Cardiac muscle cell (in vitro differentiated cells and primary cell): ENCODE measurements at places on chromosomes 16 and 17. TPM values are rescaled to one million over a fixed set of nuclear protein-coding genes. Genes with fewer than 3 reads are reported as not detected.

DNA sequence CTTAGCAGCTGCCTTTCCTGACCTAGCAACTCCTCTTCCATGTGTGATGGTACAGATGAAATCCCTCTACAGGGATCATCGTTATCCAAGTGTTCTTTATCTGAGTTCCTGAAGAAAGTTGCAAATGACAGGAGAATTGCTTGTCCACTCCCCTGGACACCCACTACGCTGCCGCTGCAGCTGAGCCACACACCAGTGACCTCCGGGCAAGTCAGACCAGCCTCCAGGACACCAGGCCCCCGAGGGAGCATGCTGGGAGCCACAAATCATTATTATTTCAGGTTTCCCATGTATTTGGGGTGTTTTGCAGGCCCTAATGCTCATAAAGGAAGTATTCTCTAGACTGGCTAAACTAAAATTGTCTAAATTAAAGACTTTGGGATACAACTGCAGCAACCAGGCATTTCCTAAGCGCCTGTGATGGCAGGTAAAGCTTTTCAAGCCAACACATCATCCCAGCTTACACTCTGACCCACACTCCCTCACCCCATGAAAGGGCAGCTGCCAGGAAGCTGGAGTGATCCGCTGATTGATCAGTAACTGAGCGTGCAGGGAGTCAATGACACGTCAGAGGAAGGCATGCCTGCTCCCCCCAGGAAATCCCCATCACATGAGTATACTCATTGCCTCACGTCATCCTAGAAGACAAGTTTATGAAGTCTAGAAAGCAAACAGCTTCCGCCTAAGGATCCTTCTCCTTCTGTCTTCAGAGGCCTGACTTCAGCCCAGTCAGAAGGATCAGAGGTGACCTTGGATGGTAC, 14.4 kb downstream of the FA2H start:
- no peak for DNase-seq

DNA sequence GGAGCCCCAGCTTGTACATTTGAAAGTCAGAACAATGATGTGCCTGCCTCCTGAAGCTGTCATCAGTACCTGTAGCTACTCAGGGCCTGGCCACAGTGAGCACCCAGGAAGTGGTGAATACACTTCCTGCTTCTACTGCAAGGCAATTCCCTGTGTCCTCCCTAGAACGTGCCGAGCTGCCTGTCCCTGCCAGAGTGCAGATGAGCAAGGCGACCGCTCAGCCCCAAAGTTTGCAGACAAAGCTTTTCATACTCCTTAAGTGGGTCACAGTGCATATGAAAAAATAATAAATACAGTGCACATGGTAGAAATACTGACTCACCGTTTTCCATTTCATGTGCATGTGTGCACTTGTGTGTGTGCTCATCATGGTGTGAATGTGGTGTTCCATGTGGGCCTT, 77.3 kb downstream of the MPRIP start:
- peak; percentile 29 for DNase-seq

DNA sequence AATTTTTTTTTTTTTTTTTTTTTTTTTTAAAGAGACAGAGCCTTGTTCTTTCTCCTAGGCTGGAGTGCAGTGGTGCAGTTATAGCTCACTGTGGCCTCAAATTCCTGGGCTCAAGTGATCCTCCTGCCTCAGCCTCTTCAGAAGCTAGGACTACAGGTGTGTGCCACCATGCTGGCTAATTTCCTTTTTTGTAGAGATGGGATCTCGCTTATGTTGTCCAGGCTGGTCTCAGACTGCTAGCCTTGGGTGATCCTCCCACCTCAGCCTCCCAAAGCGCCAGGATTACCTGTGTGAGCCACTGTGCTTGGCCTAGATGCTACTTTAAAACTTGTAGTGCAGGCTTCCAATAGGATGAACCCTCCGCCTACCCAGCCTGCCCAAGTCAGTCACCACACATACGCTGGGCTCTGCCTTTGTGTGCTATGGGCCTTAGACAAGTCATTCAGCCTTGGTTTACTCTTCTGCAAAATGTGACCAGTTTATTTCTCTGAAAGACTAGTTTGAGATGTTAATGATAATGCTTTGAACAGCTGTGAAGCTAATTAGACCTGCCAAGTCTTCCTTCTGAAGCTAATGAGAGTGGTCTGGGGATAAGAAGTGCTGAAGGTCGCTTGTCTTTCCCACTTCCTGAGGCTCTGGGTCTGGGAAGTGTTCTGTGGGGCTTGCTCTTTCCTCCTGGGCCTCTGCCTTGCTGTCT, 5.2 kb downstream of the GPT2 start:
- DNase-seq = no peak

DNA sequence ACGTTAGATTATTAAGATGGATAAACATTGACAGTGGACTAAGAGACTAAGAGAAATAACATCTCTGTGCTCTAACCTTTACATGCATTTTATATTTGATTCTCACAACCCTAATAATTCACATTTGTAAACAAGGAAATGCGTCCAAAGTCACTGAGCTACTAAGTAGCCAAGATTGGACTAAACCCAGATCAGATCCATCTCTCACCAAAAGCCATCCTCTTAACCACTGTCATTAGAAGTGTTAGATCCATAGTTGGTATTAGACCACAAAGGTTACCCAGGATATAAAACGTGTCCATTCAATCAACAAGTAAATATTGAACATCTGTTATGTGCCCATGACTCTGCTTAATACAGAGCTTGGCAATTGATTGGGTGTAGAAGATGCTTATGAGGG, 5.2 kb downstream of the HSD17B2 start:
- DNase-seq = no peak

The TMEM256 gene
- 85.4 and 122 TPM in 2 replicates for total RNA-seq

DNA sequence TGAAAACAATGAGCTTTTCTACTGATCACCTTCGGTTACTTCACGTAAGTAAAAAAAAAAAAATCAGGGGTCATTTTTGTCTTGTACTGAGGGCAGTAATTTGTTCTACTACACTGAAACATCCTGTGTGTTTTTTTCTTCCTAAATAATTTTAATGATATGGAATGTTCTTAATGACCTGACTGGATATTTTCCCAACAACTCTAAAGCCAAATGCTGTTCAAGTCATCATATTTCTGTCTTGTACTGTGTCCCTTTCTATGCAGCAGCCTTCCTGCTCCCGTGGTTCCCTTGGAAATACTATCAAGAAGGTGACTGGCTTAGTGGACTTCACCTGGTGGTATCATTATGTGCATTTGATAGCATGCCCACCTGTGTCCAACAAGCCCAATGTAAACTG, 10.8 kb upstream of the CDR2 start:
- no peak for DNase-seq

The KRTAP2-2 gene
- not detected in 2 replicates for total RNA-seq

DNA sequence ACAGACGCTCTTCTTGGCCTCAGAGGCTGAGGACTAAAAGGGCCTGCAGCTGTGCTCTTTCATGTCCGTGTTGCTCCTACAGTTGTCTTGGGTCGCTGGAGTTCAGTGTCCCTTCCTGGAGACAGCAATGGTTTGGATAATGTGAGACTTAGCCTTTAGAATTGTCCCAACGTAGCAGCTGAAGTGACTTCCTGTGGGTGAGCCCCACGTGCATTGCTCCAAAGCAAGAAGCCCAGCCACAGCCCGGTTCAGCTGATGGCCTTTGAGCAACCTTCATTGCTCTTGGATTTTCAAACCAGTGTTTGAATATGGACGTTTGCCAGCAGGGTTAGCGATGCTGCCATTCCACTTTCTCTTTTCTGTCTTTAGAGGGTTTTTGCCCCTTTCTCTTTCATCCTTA, 19.7 kb downstream of the TMEM11 start:
- DNase-seq = peak; percentile 17

The ODAD4 gene
- 2.6 and 4.5 TPM in 2 replicates for total RNA-seq

DNA sequence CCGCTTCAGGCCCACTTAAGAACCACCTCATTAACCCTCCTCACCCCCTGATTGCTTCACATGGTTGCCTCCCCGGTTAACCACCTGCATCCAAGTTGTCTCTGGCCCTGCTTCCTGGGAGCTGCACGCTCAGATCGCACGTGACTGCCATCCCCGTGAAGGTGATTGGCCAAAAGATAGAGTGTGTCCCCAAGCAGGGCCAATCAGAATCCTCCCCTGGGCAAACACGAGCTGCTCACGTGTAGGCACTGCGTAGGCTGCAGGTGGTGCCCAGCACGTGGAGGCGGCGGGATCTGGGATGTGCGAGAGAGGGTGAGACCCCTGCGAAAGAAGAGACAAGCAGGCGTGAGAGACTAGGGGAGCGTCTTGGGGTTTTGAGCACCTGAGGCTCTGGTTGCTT, 111.8 kb upstream of the CRHR1 start:
- DNase-seq = no peak

DNA sequence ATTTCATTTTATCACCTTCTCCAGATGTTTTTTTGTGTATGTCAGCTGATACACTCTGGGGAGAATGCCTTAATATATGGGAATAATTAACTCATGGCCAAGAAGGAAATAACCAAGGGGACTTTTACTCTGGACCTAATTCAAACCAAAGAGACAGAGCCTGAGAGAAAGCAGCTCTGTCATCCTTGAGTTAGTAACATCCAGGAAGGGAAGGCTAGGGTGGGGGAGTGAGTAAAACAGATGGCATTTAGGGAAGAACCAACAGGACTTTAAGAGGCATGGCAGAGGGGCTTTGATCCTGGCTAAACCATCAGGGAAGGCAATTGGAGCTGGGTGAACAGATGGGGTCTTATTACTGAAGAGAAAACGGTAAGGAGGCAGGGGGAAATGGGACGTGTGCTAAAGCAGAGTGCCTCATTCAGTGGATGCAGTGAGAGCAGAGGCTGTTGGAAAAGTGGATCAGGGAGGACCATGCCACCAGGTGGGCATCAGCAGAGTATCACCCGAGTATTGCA, 2.5 kb upstream of the SMPD3 start:
- no peak for DNase-seq

The ABAT gene
- 71.4 and 115 TPM in 2 replicates for total RNA-seq

DNA sequence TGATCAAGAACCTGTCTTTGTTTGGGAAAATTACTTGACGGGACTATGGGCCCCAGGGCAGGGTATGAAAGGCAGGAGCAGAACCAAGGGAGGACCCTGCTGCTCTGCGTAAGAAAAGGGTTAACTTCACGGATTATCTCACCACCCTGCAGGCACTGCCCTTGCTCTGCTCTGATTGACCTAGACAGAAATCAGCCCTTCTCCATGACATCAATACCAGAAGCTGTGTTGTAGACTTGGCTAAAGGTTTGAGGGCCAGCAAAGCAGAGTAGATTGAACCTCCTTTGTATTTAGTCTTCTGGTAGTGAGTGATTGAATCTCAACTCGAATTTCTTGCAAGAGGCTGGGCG, 52.9 kb upstream of the ETV4 start:
- no peak for DNase-seq

The SLC5A10 gene
- total RNA-seq = 0.06 TPM in 1 of 2 replicates, not detected in the other

DNA sequence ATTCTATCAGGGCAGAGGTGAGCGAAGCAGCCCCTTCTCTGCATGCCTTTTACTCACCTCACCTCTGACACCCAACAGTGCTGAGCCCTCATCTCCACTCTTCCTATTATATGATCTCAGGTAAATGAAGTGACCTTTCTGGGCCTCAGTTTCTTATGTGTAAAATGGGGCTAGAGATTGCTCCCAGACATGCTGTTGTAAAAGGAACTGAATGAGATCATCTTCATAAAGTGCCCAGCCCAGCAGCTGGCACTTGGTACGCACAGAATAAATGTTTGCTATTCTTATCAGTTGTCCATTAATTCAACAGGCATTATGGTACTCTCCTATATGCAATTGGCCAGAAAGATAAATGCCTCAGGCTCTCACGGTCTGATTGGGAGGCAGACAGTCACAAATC, 4.5 kb upstream of the GALK1 start:
- no peak for DNase-seq

DNA sequence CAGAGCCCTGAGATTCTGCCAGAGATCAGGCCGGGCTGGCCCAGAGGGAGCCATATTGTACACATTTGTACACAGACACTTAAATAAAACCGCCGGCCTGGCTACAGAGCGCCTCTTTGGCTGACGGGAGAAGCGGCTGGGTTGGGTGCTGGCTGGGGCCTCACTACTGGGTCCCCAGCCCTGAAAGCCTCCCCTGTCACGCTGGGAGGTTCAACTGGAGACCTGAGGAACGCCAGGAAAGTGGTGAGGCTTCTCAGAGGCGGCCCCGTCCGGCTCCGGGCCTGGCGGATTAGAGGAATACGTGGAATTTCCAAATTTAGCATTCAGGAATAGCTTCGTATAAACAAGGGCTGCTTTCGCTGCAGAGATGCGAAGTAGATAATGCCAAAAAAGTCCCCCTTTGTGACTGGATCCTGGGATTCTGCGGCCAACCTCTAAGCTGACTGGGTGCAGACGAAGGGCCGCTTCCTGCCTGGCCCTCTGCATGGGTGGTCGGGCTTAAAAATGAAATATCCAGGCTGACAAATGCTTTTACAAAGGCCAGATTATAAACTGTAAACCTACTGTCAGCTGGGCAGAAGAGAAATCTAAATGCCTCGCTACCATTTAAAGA, 252.4 kb downstream of the IRF8 start:
- no peak for DNase-seq

DNA sequence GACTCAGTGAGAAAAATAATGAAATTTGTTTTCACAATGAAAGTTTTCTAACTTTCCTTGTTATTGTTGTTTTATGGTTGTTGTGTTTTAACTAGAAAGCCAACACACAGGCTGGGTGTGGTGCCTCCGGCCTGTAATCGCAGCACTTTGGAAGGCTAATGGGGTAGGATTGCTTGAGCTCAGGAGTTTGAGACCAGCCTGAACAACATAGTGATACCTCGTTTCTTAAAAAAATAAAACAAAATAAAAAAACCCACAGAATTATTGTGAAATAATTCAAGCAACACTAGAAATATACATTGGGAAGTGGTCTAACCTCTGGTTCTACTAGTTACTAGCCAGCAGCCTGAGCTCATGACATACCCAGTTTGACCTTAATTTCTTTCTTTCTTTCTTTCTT, 630 bp downstream of the MILR1 start:
- peak; percentile 45 for DNase-seq

DNA sequence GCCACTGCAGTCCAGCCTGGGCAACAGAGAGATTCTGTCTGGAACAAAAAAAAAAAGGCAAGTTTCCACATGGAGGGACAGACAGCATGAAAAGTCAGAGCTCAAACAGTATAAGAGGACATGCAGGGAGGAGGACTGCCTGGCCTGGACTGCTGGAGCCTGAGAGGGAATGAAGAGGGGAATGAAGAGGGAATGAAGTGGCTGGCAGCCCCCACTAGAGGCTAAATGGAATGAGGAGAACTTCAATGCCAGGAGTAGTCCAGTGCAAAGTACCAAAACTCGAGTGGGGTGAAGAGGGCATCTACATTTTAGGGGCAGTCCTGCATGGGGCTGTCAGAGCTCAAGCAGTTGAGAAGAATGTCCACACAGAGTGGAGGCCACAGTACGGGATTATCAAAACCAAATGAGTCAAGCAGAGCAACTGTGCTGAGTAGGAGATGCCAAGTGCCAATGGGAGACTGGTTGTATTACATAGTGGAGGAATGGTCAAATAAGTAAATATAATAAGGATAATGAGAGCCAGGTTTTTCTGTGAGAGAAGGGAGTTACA, 22.9 kb downstream of the IKZF3 start:
- no peak for DNase-seq

DNA sequence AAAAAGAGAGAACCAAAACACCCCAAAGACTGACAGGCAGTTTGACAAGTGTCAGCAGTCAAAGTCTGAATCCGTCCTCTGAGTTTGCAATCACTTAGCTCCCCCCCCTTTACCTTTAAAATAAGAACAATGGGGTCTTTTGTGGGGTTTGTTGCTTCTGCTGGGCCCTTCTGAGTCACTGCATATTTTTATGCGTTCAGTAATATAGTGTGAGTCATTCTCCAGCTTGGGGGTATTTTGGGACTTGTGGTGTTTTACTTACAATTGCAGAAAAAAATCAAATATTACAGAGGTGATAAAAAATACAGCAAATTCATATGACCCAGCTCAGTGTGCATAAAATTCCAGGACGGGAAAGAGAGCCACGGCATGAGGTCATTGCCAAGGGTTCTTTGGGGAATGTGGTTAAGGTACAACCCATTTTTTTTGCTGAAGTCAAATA, 120.1 kb downstream of the CYLD start:
- no peak for DNase-seq
